SK-N-SH (cell line): ENCODE measurements at places on chromosomes 7 and 10. TPM values are rescaled to one million over a fixed set of nuclear protein-coding genes. Genes with fewer than 3 reads are reported as not detected.

GRCh38 chr7:2856388-2857169 lies 12.5 kb upstream of the GNA12 start:
- no peak for DNase-seq

DNA sequence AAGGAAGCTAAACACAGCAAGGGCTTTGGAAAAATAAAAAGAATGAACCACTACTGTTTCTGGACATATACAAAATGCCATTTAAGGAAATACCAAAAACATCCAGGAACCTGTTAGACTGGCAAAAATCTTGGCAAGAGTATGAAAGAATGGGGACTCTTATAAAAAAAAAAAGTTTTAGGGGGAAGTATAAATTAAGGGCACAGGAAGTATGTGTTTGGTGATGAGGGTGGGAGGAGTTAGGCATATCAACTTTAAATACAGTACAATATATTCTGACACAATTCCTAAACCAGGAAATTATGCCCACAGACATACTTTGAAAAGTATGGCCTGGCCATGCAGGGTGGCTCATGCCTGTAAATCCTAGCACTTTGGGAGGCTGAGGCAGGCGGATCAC lies 74.2 kb downstream of the WAPL start:
- no peak for DNase-seq

DNA sequence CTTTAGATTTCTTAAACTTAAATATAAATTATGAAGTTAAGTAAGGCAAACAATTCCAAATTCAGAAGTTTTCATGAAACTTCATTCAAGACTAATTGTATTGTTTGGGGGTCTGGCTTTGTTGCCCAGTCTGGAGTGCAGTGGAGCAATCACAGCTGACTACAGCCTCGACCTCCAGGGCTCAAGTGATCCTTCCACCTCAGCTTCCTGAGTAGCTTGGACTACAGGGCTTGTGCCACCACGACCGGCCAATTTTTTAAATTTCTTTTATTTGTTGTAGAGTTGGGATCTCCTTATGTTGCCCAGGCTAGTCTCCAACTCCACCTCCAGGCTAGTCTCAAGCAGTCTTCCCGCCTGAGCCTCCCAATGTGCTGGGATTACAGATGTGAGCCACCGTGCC lies 12.5 kb downstream of the P4HA1 start:
- no peak for DNase-seq

- no peak for DNase-seq
These were observed 8.3 kb upstream of the SMKR1 start for GRCh38 chr7:129494041-129494440.

LIPJ gene
- polyA plus RNA-seq = not detected in 2 replicates

- DNase-seq = no peak
These were observed 80.3 kb upstream of the GNAI1 start for GRCh38 chr7:80054356-80054755.
